Stimulated activated CD4-positive, alpha-beta T cell treated with anti-CD3 and anti-CD28 coated beads, Interleukin-1b, Interleukin-23, amount 100 ng/mL, for 1 hour (primary cell): ENCODE measurements at places on chromosomes 6 and 20.

GRCh38 chr6:90178384-90178855 is 118.2 kb downstream of the BACH2 start:
- DNase-seq = no peak

DNA sequence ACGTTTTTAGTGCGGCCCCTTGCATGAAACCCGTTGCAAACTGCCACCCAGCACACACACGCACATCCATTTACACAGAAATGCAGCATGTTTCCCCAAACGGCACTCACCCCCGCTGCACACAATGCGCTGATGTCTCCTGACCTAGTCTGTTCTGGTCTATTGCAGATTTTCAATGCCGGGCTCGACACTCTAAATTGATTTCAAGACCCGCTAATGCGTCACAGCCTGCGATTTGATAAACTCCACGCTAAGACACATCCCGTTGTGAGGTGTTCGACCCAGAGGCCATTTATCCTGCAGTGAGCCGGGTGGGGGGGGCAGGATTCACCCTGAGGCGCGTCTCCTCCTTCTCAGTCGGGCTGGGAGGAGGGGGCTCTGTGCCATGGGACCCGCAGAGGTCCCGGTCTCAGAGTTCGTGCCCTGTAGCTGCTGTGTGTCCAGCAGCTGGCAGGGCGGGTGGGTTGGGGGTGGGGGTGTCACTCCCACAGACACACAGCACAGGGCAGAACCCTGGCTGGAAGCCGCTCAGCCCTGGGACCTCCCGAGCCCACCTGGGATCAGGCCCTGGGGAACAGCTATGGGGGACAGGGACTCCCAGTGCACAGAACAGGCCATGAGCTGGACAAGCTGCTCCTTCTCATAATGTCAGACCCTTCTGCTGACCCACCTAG is 367.9 kb downstream of the PREX1 start:
- no peak for DNase-seq

- no peak for DNase-seq
Measured at GRCh38 chr6:30847421-30847970, 36.8 kb upstream of the DDR1 start.

DNA sequence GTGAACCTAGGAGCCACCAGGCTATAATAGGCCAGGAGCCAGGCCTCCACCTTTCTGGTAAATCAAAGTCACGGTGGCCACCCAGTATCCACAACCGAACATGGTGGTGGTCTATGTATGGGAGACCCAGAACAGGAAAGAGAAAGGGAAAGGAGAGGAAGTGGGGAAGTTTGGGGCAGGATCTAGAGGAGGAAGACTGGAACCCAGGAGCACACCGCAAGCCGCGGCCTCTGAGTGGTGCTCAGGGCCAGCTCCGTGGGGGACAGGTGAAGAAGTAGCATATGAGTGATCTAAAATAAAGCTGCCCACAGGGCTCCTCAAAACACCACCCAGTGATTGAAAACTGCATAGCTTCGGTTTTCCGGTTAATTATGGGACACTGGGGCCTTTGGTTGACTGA is 214.8 kb downstream of the ZDHHC14 start:
- DNase-seq = no peak

GRCh38 chr6:1962201-1962600 is 283.2 kb downstream of the GMDS start:
- no peak for DNase-seq
